Activated CD8-positive, alpha-beta memory T cell treated with anti-CD3 and anti-CD28 coated beads for 48 hours (primary cell): ENCODE measurements at places on chromosomes 3 and 15.

- no peak for DNase-seq
These were observed 36.0 kb upstream of the BDH1 start for GRCh38 chr3:197591816-197592215.

GRCh38 chr3:152120601-152121269 is 148.0 kb upstream of the MBNL1 start:
- DNase-seq = no peak

DNA sequence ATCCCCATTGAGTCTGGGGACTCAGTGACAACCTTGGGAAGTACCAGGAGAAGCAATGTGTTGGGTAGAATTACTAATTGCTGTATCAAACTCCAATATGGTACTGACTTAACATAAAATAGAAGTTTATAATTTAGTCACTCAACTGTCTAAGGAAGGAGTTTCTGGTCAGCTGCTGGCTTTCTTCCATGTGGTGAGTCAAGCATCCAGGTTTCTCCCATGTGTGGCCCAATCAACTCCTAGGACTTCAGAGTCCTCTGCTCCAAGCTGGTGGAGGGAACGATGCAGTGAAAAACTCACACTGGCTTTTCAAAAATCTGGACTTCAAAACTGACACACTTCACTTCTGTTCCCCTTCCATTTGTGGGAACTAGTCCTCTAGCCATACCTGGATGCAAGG is 25.2 kb downstream of the WNT5A start:
- DNase-seq = no peak

DNA sequence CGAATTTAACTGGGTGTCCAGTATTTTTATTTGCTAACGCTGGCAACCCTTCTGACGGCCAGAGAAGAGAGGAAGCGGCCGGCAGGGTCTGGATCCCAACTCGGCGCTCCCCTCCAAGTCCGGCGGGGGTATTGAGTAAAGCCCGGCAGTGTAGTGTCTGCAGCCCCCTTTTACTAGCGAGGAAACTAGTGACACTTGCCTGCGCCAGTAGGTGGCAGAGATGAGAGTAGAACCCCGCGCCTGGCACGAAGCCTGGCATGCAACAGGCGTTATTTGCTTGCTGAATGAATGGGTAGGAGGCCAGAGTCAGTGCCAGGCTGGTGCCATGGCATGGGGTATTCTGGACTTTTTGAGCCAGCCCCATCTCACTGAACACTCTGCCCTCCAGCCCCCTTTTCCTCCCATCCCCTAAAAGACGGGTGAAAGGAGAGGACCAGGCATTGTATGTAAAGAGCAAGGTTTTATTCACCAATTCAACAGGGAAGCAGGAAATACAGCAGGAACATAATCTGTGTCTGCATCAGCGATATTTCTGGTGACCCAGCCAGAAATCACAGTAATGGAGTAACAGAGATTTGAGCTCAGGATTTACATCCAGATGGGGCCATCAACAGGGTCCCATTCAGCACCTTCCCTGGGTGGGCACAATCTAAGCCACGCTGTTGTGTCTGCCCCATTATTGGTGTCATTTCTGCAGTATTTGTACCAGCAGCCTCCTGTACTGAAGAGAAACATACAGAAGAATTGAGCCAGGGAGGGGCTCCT is 788 bp upstream of the WDR73 start:
- peak; percentile 44 for DNase-seq

DNA sequence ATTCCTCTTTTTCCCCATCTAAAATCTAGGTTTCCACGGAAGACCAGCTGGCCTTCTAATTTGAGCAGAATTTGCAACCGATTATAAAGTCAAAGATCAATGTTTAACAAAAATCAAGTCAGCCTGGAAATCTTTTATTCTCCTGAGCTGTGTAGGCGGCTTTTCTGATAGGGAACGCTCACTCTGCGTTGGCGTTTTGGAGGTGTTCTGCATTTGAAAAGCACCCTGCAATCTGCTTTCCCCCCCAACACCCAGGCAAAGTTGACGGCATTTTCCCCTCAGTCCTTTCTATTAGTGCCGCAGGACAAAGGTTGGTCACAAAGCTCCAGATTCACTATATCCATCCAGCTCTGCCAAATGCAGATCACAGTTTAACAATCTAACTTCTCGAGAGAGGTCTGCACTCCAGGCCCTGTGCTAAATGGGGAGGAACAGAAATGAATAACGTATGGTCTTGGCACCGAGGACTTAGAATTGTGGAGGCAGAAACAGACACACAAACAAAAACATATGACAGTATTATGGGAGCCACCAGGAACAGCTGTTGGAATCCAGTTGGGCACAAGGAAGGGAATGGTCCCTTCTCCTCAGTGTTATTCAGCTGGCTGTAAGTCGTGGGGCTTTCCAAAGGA is 50.4 kb upstream of the LARS2 start:
- no peak for DNase-seq
